ENCODE measurements at places on chromosomes 12 and 14.

DNA sequence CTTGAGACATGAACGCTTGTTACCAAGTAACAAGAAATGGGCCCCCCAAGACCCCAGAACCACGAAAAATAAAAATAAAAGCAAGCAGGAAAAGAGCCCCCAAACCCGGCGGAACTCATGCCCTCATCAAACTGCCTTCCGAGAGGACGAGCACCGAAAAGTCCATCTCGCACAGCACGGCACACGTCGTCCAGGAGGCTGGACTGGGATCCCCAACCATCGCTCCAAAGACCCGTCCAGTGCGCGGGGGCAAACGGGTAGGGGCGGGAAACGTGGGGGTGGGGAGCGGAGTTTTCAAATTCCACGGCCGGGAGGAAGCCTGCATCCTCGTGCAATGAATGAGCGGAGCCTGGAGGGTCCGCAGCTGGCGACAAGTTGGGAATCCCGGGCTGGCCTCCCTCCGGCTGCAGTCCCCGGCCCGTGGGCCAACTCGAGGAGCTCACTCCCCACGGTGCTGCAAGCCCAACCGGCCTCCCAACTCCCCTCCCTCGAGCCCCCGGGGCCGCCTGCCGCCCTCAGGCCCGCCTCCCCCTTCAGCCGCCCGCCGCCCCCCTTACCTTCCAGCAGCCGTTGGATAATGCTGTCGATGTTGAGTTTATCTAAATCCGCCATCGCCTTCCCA is 484 bp downstream of the PPP1CC start:
- DNase-seq: no peak

- no peak for DNase-seq
Observed at GRCh38 chr12:39682689-39683477, 63.3 kb upstream of the ABCD2 start.

GRCh38 chr14:44529026-44529425 is 21.9 kb upstream of the FSCB start:
- no peak for DNase-seq

GRCh38 chr12:14766649-14767215 is 36.5 kb downstream of the WBP11 start:
- DNase-seq: no peak

GRCh38 chr12:124159655-124160054 is 135.2 kb upstream of the RFLNA start:
- DNase-seq: no peak
